Thyroid gland (tissue), 4 donors: ENCODE measurements at places on chromosomes 4 and X. TPM values are rescaled to one million over a fixed set of nuclear protein-coding genes. Genes with fewer than 3 reads are reported as not detected.

DNA sequence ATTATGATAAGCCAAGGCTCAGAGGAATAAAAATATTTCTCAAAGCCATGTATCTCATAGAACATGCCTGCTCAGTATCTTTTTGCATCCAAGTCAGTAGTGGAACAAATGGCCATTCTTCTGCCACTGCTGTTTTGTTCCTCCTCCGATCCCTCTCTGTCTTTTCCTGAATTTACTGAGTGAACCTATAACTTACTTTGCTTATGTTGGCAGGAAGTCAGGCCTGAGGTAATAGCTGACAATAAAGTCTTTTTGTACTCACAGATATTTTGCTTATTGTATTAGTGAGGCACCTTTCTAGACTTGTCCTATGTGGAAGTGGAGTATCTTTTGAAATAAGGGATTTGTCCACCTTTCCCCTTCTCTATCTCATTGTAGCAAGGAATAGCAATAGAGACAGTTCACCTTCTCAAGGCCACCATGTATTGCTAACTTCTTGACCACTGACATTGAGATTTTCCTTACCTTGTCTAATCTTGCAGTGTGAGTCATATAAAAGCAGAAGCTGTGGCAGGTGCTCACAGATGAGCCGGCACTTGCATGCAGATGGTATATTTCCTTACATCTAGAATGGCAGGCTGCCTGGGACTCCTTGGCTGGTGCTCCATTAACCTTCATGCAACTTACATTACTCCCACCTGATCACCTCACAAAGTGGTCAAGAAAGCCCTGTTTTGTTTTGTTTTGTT lies 68.2 kb downstream of the AGTR2 start:
- no peak overlapping the region for H3K27ac ChIP-seq
- no peaks in the 10 kb centered on the region for H3K27me3 ChIP-seq
- H3K36me3 ChIP-seq: no peaks in the 10 kb centered on the region
- H3K4me1 ChIP-seq: no peaks in the 10 kb centered on the region
- H3K4me3 ChIP-seq: no peak overlapping the region
- no peak for DNase-seq

DNA sequence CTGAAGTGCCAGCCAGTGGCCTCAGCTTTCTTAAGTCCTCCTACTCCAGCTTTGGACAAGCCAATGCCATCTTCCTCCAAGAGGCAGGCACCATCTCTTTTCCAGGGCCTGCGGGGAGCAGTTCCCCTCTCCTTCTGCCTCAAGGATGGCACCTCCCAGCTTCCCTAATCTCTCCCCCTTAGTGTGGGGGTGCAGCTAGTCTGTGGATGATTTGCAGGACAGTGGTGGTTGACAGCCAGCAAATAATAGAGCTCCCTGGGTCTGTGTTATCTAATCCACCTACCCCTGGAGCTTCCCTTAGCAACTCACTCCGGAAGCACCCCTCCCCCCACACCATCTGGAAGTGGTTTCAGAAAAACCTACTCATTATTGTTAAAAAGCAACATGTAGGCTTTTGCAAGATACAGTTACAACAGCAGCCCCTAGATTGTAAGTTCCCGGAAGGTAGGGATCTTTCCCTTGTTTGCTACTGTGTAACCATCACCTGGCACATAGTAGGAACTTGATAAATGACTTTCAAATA lies 247.1 kb downstream of the BCOR start:
- no peak for DNase-seq
- H3K36me3 ChIP-seq: no peaks in the 10 kb centered on the region
- H3K27ac ChIP-seq: no peak overlapping the region
- H3K4me1 ChIP-seq: no peaks in the 10 kb centered on the region
- H3K27me3 ChIP-seq: no peaks in the 10 kb centered on the region
- H3K4me3 ChIP-seq: no peak overlapping the region

- H3K27me3 ChIP-seq: no peaks in the 10 kb centered on the region
- H3K27ac ChIP-seq: no peak overlapping the region
- H3K4me3 ChIP-seq: no peak overlapping the region
- peaks cover 9% of the 10 kb centered on the region for H3K4me1 ChIP-seq
- peaks cover 13% of the 10 kb centered on the region for H3K36me3 ChIP-seq
Measured at GRCh38 chr4:2731907-2732317, 24.2 kb downstream of the TNIP2 start.

GRCh38 chrX:12439416-12439815 lies 301.1 kb downstream of the FRMPD4 start:
- H3K4me1 ChIP-seq: no peaks in the 10 kb centered on the region
- no peak overlapping the region for H3K4me3 ChIP-seq
- H3K36me3 ChIP-seq: no peaks in the 10 kb centered on the region
- DNase-seq: no peak
- H3K27ac ChIP-seq: no peak overlapping the region

GRCh38 chrX:48045410-48046311 lies 25.8 kb downstream of the ZNF630 start:
- no peaks in the 10 kb centered on the region for H3K4me1 ChIP-seq
- no peak for DNase-seq
- H3K27ac ChIP-seq: no peak overlapping the region
- no peaks in the 10 kb centered on the region for H3K27me3 ChIP-seq

GRCh38 chr4:164368894-164369293 lies 385.0 kb upstream of the SMIM31 start:
- H3K27me3 ChIP-seq: no peaks in the 10 kb centered on the region
- H3K4me1 ChIP-seq: no peaks in the 10 kb centered on the region
- DNase-seq: no peak
- H3K27ac ChIP-seq: no peak overlapping the region
- H3K4me3 ChIP-seq: no peak overlapping the region

DNA sequence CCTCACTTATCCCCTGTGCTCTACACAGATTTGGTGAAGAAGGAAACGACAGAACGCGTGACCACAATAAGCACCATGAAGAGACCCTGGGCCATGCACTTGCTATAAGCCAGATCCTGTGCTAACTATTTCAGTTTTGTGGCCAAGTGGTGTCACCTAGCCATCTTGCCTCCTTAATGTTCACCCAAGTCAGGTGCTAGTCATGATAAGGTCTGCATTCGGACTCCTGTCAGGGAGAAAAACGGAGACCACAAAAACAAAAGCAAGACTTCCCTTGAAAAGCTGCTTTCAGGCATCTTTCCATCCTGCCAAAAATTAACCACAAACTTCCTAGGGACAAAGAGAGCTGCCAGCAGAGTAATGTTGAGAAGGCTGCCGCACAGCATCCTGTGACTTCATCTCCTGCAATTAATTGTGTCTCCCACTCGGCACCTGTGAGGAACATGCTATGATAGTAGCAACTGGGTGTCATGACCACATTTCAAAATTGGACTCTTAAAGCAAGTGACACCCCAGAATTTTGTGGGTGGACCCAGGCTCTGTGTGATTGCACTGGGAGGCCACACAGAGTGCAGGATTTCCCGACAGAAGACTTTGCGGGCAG lies 8.8 kb upstream of the IDS start:
- no peak for DNase-seq
- no peak overlapping the region for H3K27ac ChIP-seq
- no peaks in the 10 kb centered on the region for H3K36me3 ChIP-seq
- H3K4me1 ChIP-seq: no peaks in the 10 kb centered on the region

GRCh38 chrX:7946960-7947359 lies 19.7 kb upstream of the PNPLA4 start:
- H3K27ac ChIP-seq: no peak overlapping the region
- peaks cover 3% of the 10 kb centered on the region for H3K4me1 ChIP-seq
- DNase-seq: no peak
- no peaks in the 10 kb centered on the region for H3K27me3 ChIP-seq

DNA sequence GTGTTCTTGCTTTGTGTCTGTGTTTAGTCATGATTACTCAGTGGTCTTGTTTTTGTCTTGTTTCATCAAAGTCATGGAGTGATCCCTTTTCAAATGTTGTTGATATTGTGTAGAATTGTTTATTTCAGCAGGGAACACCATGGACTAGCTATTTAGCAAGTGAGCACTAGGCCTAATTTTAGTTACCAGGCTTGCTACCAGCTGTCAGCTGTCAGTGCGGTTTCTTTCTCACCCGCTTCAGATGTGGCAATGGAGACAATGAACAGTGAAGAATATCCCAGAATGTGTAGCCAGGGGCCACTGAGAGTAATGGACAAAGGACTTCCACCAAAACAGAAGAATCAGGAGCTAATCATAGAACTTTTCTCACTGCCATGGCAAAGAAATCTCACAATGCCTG lies 432.8 kb upstream of the FMR1 start:
- no peak for DNase-seq
- no peak overlapping the region for H3K4me3 ChIP-seq
- no peaks in the 10 kb centered on the region for H3K27me3 ChIP-seq
- H3K36me3 ChIP-seq: no peaks in the 10 kb centered on the region
- no peaks in the 10 kb centered on the region for H3K4me1 ChIP-seq

GRCh38 chrX:119374736-119375135 lies 24.4 kb upstream of the SLC25A43 start:
- DNase-seq: no peak
- H3K36me3 ChIP-seq: no peaks in the 10 kb centered on the region
- H3K27me3 ChIP-seq: no peaks in the 10 kb centered on the region
- H3K4me1 ChIP-seq: no peaks in the 10 kb centered on the region

GRCh38 chr4:158008551-158009218 lies 164.1 kb downstream of the GASK1B start:
- no peak overlapping the region for H3K27ac ChIP-seq
- no peak overlapping the region for H3K4me3 ChIP-seq
- H3K36me3 ChIP-seq: no peaks in the 10 kb centered on the region
- DNase-seq: peak; percentile 2
- H3K4me1 ChIP-seq: no peaks in the 10 kb centered on the region

- no peak overlapping the region for H3K27ac ChIP-seq
- no peaks in the 10 kb centered on the region for H3K4me1 ChIP-seq
Measured at GRCh38 chrX:136961594-136962135, 72.1 kb downstream of the GPR101 start.

DNA sequence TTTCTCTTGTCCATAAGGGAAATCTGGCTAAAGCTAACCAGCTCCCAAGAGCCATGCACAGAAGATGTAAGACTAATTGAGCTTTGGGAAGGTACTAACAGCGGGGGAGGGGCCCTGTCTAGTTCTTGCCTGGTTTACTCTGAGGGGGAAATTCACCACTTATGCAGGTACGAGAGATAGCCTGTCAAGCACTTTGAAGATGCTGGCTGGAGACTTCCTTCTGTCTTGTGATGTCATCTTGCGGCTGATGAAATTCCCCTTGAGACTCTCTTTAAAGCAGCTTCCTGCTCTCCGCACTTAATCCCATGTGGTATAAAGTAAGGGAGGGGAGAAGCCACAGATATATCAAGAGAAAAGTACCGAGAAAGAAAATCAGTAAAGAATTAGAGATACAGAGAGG lies 345.3 kb downstream of the MAPK10 start:
- peak overlapping the region; percentile 12 for H3K27ac ChIP-seq
- no peaks in the 10 kb centered on the region for H3K27me3 ChIP-seq
- H3K36me3 ChIP-seq: no peaks in the 10 kb centered on the region
- H3K4me1 ChIP-seq: peaks cover 61% of the 10 kb centered on the region
- no peak overlapping the region for H3K4me3 ChIP-seq
- DNase-seq: no peak

DNA sequence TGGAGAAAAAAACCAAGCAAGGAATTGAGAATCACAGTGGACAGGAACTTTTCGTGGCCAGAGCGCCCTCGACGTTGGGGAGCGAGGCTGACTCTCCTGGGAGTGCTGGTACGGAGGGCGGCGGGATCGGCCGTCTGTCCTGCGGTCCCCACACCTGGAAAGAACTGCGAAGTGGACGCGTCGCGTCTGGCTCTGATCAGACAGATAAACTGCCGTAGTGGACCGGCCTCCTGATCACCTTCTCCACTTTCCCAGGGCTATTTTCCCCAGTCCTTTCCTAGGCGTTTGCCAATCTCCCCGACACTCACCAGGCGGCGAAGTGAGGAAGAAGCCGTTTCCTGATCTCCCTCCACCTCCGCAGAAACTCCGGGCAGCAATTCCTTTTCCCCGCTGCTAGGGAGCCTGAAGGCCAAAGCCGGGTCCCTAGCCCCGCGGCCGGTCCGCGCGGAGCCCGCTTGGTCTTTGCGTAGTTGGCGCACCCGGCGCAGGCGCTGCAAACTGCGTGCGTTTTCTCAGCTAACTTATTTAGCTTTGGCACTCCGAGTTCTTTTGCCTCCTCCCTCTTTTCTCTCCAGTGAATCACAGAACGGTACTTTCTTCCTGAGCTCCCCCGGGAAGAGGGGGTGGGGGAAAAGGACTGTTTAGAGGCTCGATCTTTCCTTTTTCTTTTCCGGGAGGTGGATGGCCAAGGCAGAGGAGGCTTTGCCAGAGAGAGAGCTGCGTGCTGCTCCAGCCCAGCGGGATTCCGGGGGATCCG lies at the start of gene ARSJ:
Gene ARSJ, minus strand, starts transcription at position 500 of the 757 bp plus-strand sequence. CDS start 813 bp downstream, outside the sequence.
- peaks cover 4% of the 10 kb centered on the region for H3K4me1 ChIP-seq
- H3K4me3 ChIP-seq: peak within 1 kb of the TSS; percentile 39
- no peaks in the 10 kb centered on the region for H3K27me3 ChIP-seq
- H3K36me3 ChIP-seq: no peaks in the 10 kb centered on the region
- peak; percentile 39 for DNase-seq
- peak within 1 kb of the TSS; percentile 58 for H3K27ac ChIP-seq

GRCh38 chr4:52107336-52107735 lies 56.2 kb downstream of the SPATA18 start:
- H3K4me3 ChIP-seq: no peak overlapping the region
- no peak for DNase-seq
- H3K27me3 ChIP-seq: no peaks in the 10 kb centered on the region
- no peaks in the 10 kb centered on the region for H3K36me3 ChIP-seq
- H3K27ac ChIP-seq: no peak overlapping the region

- H3K27ac ChIP-seq: no peak overlapping the region
- no peaks in the 10 kb centered on the region for H3K4me1 ChIP-seq
- no peaks in the 10 kb centered on the region for H3K36me3 ChIP-seq
- no peak overlapping the region for H3K4me3 ChIP-seq
Measured at GRCh38 chrX:47796433-47796906, 40.2 kb upstream of the ZNF81 start.

DNA sequence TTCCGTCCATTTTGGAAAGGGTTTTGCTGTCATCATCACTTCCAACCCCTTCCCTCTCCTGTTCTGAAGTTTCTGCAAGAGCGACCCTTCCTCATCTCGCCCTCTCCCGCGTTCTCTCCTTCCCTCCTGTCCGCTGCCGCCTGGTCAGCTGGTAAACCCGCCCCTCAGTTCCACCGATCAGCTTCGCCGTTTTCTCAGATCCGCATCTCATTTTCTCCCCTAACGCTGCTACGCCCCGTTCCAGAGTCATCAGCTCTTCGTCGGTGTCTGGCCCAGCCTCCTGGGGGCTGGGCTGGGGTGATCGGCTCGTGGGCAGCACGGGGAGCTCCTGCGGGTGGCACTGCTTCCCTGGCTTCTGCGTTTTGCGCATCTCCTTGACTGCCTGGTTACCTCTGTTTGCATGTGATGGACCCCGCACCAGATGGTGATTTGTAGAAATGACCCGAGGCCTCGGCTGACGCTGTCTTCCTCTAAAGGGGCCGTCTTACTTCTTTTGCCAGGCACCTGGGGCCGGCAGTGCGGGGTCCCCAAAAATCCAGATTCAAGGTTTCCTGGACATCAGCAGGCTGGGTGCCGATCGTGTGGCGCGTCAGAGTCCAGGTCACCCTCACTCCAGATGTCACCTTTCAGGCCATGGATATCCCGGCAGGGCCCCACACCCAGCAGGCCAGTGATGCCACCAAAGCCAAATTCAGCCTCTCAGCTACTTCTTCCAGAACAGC lies 13.4 kb downstream of the CTBP1 start:
- no peak overlapping the region for H3K4me3 ChIP-seq
- peak; percentile 0 for DNase-seq

SMIM43 gene
- total RNA-seq: not detected

SATL1 gene
- not detected for total RNA-seq

STATH gene
- total RNA-seq: not detected

SMIM20 gene
- total RNA-seq: 53.2 TPM

FAM120C gene
- total RNA-seq: 15.6 TPM

RGN gene
- 23.4 TPM for total RNA-seq

SPANXA2 gene
- total RNA-seq: not detected

HCCS gene
- 5.8 TPM for total RNA-seq

PABPC1L2B gene
- total RNA-seq: not detected

PAGE1 gene
- not detected for total RNA-seq

EREG gene
- under 0.01 TPM for total RNA-seq
